Vagina (tissue), 2 donors: ENCODE measurements at places on chromosomes 3 and 15.

DNA sequence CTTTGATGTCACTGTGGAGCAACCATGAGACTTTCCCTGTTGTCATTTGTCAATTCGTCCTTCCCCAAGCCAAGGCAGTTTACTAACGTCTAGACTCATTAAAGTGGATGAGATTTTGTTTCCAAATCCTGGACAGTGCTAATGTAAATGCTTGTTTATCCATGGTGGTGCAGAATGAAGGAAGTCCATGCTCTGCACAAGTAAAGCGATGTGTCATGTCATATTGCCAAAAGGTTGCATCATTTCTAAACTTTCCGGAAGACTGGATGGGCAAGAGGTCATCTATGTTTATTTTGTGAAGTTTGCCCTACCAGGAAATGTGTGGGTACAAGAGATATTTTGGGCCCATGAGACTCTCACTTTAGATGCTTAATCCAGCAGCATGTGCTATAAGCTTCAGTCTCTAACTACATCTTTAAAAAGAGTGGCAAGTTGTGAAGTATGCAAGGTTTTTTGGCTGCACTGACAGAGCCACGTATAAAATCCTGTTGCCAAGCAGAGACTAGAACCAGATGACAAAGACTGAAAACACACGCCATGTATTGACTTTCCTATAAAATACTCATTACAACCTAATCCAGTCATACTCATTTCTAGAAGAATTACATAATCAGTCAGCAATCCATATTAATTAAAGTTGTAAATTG lies 72.1 kb upstream of the FNDC3B start:
- no peak for DNase-seq

DNA sequence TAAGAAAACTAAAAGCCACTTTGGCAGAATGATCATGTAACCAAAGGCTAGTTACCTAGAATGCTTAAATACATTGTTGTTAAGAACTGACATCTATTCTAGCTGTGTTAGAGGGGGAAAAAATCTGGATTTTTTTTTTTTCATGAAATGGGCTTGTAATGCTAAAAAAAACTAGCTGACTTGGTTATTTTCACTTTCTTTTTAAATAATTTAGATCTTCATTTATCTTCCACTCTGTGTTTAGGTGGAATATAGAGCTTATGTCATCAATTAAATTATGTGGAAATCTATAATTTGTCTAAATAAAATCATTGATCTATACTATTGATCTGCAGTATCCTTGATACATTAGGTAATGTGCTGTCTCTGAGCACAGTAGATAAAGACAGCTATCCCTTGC lies 217.4 kb downstream of the TCF12 start:
- DNase-seq = no peak

DNA sequence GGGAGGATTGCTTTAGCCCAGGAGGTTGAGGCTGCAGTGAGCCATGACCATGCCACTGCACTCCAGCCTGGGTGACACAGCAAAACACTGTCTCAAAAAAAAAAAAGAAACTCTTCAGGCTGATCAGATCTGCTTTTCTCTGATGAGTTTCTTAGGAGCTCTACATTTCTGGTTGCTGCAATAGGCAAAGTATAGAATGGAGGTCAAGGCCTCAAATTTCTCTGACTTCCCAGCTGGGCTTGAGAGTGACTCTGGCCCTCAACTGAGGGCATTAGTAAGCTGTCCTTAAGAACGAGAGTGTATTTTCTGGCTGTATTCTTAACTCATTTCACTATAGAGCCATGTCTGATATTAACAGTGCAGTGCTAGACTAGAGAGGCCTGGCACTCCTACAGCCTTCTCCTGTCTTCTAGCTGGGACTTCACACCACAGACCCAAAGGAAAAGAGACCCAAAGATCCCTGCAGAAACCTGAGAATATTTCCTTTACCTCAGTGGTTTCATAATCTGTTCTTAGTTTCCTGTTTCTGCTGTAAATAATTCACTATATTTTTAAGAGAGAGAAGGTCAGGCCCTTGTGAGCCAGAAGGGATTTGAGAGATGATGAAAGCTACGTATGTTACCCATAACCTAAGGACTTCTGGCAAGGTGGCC lies 2.0 kb upstream of the NR1I2 start:
- no peak for DNase-seq

DNA sequence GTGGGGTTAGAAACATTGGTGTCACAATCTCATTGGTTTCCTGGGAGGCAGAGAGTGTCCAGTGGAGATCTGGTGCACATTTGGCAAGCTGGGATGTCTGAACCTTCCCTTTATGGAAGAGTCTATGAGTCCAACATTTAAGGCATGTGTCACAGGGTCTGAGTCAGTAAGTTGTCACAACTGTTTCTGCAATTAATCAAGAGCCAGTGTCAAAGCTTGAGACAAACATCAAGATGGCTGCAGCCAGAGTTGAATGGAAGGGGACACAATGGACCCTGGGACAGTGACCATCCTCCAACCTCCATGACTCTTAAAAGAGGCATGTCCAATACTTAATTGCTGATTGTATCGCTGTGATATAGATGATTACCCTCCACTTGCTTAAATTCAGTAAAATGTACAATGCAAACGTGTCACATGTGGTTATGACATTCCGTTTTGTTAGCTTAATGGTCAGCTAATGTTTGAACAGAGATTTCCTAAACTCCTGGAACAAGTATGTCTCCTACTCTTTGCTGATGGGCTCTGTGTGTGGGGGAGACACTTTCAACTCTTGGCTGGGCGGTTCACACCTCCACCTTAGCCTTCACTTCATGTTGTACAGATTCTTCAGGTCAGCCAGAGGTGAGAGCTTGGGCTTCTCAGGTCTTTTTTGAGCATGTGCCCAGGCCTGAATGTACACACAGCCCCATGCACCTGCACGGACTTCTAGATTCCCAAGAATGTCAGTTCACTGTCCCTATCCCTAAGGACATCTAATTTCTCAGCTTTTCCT lies 79.9 kb upstream of the PRR23E start:
- DNase-seq = peak; percentile 34

DNA sequence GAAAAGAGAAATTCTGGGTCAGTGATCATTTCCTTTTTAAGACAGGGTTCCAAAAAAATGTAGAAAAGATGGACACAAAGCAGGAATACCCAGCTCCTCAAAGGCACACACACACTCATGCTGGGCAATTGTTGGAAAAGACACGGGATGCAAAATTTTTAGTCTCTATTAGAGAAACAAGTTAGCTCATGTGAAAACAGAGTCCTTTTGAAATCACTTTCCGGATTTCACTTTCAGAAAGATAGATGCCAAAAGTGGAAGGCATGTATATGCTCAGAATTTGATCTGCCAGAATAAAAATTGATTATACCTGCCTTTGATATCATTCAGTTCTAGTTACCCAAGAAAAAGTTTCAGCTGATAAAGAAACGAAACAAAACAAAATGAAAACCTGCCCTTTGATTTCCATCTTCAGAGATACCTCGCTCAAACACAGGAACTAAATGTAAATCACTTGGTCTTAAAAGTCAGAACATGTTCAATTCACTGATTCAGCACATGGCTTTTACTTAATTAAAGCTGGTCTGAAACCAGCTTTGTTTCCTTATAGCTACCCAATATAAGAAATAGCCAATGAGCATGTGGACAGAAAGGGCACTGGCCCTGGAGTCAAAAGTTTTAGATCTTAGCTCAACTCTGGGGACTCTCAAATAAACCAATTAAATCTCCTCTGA lies 52.8 kb downstream of the PLD1 start:
- DNase-seq = no peak

- no peak for DNase-seq
Measured at GRCh38 chr15:95646484-95647273, 683.8 kb upstream of the NR2F2 start.

GRCh38 chr15:63118854-63119253 lies 2.8 kb upstream of the LACTB start:
- no peak for DNase-seq

GRCh38 chr15:38320181-38320580 lies 67.5 kb downstream of the SPRED1 start:
- DNase-seq = no peak

DNA sequence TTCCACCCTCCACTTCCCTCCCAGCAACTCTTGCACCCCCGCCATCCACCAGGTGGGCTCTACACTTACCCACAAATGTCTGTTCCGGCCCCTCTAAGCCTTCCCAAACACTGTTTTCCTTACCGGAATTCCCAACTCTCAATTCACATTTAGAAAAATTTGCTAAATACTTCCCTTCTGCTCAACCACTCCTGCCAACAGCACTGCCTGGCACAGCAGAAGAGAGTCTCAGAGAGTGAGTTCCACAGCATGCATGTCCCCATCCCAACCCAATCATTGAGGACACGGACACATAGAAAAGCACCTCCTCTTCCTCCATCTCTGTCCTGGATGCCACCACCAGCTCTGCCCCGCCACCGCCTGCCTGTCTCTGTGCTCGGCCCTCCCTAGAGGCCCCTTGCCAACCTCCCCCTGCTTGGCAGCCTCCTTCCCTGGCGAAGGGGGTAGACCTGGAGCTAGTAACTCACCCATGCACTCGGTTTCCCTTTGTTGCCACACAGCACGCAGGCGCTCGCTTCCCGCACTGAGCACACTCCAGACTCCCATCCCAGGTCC lies 66.2 kb upstream of the SLC6A1 start:
- no peak for DNase-seq

GRCh38 chr3:171460725-171461524 lies 720 bp upstream of the TNIK start:
- no peak for DNase-seq

- DNase-seq = no peak
Measured at GRCh38 chr3:50289130-50289529, 3.1 kb downstream of the IFRD2 start.

DNA sequence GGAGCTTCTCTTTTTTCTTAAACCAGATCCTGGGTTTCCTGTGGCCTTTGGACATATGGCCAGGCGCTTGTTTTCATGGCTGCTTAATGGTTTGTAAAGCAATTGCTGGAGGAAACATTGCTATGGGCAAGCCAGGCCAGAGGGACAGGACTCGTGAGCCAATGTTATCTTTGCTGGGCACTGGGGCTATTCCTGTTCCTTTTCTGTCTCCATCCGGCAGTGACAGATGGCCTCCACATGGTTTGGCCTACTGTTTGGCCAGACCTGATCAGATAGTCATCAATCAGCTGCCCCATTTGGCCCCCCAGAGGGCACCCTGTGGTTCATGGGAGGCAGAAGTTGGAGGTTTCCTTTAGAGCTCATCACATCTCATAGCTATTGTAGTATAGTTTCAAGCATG lies 326.1 kb upstream of the ROPN1 start:
- no peak for DNase-seq

DNA sequence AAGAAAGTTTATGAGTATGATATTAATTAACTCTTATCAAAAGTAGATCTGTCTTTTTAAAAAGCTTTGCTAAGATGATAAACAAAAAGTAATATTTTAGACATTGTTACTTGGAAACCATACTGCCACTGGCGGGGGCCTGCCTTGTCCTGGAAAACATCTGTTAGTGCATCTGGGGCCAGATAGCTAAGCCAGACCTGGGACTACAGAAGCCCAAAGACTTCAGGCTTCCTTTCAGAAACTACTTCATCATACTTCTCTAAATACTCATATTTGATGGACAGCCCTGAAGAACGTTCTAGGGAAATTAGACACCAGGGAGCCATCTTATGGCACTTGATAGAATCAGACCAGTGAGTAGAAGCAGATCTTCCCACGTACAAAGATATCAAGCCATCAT lies 795.4 kb upstream of the SEMA6D start:
- no peak for DNase-seq

- DNase-seq = no peak
Measured at GRCh38 chr3:5226783-5227182, 39.3 kb downstream of the EDEM1 start.

GRCh38 chr15:92092289-92093105 lies 239.0 kb downstream of the SLCO3A1 start:
- DNase-seq = no peak

GRCh38 chr15:60212536-60212935 lies 185.2 kb downstream of the ANXA2 start:
- no peak for DNase-seq

GRCh38 chr3:187567021-187567420 lies 103.2 kb downstream of the SST start:
- DNase-seq = no peak

- DNase-seq = no peak
Measured at GRCh38 chr15:51494411-51495314, 127.9 kb downstream of the DMXL2 start.

DNA sequence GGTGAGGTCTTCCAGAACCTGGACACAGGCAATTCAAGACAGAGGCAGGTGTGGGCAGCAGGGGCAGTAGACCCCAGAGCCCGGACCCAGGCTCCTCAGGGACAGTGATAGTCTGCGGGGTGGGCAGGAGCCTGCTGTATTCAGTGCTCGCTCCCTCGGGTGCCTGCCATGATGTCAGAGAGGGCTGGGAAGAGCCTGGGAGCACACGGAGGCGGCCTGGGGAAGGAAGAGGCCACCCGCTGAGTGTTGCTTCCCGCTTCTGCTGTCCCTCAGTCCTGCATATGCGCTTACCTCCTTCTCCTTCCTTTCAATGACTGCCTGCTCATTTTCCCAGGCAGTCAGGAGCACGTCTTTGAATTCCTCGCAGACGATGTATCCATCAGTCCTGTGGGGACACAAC lies 22.8 kb downstream of the TMEM43 start:
- peak; percentile 65 for DNase-seq

DNA sequence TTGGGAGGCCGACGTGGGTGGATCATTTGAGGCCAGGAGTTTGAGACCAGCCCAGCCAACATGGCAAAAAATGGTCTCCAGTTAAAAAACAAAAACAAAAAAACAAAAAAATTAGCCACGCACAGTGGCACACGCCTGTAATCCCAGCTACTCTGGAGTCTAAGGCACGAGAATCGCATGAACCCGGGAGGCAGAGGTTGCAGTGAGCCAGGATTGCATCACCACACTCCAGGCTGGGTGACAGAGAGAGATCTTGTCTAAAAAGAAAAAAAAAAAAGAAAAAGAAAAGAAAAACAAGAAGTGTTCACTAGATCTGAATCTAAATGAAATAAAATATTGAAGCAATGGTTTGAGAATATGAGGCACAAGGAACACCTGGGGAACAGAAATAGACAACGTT lies 36.7 kb downstream of the SLC9A9 start:
- no peak for DNase-seq

GRCh38 chr3:87161013-87161412 lies 66.1 kb upstream of the CHMP2B start:
- DNase-seq = no peak

- no peak for DNase-seq
Measured at GRCh38 chr3:8816106-8816505, 46.7 kb upstream of the OXTR start.

GRCh38 chr3:85159376-85159775 lies 200.6 kb downstream of the CADM2 start:
- DNase-seq = no peak

- no peak for DNase-seq
Measured at GRCh38 chr15:70412794-70413193, 315.1 kb upstream of the TLE3 start.
